ENCODE measurements at places on chromosomes 1 and 21.
A peak's percentile ranks its signal among the peaks of the same experiment; 100 is the strongest.

DNA sequence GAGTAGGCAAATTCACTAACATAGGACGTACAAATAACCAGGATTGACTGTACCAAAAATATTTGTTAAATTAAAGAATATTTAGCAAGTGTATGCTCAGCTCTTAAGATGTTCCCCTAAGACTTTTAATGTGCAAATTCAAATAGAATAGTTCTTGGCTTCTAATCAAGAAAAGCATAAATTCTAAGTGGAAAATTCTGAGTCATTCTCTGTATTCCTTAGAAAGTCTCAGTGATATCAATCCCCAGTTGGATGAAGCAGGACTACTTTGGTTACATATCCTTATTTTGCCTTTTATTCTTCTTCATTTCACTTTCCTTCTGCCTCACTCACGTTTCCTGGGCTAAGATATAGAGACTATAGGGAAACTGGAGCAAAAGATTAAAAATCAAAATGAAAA is 130.2 kb downstream of the IFI44 start:
- peak; percentile 57 for DNase-seq

DNA sequence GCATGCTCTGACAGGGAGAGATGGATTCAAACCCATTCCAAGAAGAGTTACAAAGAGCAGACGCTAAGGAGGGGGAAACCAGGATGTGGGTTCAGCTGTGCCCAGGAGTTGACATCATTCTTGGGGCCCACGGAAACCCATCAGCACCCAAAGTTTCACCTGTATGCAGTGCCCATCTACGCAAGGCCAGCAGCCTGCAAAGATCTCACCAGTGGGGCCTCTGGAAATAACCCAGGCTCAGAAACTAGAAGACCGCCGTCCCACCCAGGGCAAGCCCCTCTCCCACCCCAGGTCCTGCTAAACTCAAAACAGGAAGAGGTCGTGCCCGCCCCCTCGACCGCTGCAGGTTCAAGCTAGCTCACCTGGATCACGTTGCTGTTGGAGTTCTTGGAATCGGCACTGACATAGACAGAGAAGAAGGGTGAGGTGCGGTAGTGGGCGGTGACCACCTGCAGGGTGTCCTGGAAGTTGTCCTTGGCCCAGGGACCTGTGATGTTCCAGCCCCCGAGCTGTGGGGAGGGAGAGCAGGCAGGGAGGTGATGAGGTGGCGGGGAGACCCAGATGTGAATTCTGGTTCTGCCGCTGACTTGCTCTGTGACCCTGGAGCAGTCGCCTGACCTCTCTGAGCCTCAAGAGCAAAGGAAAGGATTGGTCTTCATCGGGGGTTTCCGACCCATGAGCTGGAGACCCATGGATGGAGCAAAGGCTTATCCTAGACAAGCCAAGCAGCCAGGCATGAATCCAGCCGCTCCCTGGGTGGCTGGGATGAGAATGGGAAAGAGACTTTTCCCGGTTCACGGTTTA is 31.7 kb downstream of the ECE1 start:
- DNase-seq = no peak

DNA sequence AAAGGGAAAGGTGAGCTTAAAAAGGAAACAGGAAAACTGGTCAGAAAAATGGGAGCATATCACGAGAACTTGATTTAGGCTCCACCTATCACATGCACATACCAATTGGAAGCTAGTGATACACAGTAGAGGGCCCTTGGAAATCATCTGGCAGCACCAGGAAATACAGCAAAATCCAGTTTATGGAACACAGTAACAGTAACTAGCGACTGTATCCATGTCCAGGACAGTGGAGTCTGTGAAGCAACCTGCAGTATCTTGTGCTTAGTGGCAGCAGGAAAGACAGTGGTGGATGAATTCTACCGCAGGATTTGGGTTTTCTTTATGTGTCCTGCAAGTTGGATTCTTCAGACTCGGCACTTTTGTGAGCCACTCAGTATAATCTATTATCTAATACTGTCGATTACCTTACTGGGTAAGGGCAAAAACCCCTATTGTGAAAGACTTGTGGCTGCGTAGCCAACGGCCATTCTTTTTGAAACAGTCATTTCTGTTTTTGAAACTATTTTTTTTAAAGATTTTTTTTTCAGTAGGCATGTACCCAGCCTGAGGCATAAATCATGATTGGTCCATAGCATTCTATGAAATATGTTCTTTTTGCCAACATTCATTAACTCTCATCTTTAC is 1.6 kb upstream of the KDM4A start:
- no peak for DNase-seq

GRCh38 chr1:164635803-164636731 is 77.1 kb downstream of the PBX1 start:
- no peak for DNase-seq

DNA sequence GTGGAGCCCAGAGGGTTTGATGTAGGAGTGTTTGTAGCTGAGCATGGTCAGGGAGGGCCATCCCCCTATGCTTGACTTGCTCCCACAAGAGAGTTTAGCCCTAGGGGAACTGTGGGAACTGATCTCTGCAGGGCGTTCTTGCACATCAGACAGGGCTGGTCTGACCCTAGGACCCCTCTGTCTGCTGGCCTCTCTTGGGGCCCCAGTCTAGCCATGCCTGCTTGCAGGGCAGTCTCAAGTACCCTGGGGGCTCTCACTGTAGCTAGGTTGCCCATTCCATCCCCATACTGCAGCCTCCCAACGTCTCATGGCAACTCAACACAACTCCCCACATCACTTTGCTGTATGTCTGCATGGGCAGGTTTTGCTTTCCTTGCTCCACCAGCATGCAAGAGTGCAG is 1250.7 kb upstream of the B3GALT2 start:
- DNase-seq = no peak

DNA sequence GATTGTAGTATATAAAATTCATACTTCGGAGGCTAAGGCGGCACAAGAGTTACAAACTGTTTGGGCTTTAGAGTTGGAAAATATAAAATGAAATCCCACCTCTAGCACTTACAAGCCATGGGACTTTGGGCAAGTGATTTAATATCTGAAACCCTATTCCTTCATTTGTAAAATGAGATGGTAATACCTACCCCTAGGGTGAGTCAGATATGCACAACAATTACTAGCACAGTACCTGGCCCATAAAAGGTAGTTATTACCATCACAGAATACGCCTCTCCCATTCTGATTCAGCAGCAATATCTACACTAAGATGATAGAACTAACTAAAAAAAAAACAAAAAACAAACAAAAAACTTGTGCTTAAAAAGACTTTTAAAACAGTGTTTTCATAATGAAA is 3.5 kb downstream of the KLHL12 start:
- no peak for DNase-seq

GRCh38 chr1:117051224-117052064 is 8.7 kb upstream of the TTF2 start:
- no peak for DNase-seq

DNA sequence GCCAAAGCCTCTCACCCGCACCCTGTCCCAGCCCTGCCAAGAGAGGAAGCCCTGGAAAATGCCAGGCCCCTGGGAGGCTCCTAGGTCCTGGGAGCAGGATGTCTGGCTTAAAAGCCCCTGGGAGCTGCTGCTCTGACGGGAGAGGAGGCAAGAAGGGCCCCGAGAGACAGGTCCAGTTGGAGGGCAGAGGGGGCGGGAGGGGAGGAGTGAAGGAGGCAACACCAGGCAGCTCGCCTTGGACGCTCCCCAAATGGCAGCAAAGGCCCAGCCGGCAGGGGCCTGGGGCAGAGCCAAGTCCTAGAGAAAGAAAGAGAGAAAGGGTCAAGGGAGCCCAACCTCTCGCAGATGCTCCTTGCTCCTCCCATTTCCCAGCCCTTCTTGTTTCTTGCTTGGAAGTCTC is 6.8 kb downstream of the ETV3L start:
- DNase-seq = no peak

GRCh38 chr1:59243550-59243949 is 53.3 kb upstream of the FGGY start:
- DNase-seq = no peak

DNA sequence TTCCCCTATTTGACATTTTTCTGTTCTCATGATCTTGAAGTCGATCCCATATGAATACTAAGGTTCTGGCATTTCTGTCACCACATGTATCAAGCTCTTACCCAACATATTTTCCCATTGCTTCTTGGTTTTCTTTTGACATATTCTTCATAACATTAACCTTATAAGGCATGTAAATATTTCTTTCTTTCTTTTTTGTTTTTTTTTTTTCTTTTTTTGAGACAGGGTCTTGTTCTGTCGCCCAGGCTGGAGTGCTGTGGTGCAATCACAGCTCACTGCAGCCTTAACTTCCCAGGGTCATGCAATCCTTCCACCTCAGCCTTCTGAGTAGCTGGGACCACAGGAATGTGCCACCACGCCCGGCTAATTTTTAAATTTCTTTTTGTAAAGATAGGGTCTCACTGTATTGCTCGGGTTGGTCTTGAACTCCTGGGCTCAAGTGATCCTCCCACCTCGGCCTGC is 33.1 kb upstream of the ERRFI1 start:
- peak; percentile 85 for DNase-seq

DNA sequence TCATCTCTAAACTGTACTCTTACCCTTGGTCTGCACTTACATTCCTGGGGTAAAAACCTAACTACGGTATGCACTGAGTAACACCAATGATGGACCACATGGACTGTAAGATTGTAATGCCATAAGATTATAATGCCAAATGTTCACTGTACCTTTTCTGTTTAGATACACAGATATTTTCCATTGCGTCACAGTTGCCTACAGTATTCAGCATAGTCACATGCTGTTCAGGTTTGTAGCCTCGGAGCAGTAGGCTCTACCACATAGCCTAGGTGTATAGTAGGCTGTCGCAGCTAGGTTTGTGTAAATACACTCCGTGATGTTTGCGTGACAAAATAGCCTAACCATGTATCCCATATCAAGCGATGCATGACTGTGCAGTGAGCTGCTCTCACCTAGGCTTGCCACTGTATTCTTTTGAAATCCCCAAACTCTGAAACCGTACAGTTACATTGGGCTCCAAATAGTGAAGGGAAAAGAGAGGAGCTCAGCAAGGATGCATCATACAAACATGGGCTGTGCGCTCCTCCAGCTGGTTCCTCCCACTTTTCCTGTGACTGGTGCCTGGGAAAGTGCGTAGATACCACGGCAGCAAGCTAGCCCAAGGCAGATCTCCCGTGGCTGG is 35.2 kb downstream of the CFAP57 start:
- DNase-seq = peak; percentile 34

DNA sequence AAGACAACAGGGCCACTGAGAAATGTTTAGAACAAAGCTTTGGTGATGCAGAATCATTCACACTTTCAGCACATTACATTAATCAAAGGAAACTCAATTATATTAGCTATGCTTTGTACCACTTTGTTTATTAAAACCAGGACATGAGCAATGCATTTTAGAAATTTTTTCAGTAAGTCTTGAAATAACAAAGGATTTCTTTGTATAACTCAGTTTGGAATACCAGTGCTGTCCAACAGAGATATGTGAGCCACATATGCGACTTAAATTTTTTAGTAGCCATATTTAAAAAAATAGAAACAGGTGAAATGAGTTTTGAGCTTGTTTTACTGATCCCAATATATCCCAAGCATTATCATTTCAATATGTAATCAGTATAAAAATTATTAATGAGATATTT is 18.8 kb upstream of the F3 start:
- DNase-seq = peak; percentile 49

DNA sequence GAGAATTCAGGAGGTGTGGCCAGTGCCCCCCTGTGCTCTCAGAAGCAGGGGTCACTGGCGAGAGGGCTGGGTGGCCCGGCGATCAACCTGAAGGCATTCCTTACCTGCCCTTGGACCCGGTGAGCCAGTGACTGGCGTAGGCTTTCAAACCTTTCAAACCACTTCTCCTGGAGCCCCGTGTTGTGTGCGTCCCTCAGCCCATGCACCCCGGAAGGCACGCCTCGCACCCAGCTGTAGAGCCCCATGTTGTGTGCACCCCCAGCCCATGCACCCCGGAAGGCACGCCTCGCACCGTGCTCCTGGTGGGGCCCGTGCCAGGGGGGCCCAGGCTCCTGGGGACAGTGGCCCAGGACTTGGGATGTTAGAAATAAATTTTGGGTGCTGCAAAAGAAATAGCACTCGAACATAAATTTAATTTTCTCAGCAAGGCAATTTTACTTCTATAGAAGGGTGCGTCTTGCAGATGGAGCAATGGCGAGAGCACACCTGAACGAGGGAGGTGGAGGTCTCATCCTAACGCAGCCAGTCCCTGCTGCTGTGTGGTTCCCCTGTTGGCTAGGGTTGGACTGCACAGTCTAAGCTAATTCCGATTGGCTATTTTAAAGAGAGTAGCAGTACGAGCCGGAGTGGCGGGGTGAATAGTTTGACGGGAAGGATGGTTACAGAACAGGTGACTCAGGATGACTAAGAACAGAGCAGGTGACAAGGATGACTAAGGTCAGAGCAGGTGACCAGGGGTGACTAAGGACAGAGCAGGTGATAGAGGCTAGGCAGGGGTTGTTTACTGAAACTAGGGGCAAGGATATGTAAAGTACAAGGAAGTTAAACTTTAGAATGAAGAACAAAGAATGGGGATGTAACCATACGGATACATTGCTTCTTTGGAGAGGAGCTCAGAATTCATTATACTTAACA is 47.4 kb downstream of the PRKCZ start:
- no peak for DNase-seq

DNA sequence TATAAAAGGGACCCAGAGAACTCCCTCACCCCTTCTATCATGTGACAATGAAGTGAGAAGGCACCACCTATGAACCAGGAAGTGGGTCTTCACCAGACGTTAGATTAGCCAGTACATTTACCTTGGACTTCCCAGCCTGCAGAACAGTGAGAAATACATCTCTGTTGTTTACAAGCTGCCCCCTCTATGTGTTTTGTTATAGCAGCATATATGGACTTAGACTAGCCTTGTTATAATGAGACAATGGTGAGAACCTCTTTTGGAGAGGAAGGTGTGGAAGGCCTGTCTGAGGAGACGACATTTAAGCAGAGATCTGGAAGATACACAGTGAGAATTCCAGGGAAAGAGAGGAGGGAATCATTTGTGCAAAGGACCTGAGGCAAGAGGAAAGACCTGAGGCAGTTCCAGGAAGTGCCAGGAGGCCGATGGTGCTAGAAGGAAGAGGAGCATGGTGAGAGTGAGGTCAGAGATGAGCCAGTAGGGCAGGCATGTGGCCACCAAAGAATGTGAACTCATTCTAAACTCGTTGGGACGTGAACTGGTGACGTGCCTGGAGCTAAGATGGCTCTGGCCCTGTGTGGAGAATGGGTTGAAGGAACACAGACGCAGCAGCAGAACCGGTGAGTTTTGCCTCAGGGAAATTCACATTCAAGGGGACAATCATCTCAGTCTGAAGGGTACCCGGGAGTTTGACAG is 98.9 kb upstream of the IRF2BP2 start:
- no peak for DNase-seq

DNA sequence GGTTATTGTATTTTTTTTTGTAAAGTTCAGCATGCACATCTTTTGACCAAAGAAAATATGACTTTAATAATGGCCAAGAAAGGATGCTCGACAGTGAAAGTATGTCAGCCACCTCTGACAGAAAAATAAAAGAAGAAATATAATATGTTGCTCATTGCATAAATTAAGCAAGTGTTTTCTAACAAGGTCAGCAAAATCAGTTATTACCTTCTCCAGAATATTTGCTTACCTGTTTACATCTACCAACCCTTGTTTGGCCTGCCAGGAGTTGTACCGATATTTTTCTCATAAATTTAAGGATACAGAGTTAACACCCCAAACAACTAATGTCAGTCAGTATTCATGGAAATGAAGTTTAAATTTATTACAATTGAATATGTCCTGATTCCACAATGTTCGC is 685.4 kb downstream of the PLA2G4A start:
- DNase-seq = no peak

GRCh38 chr1:94530373-94530878 is 11.1 kb downstream of the F3 start:
- DNase-seq = no peak

GRCh38 chr1:7549277-7550161 is 221.6 kb upstream of the VAMP3 start:
- DNase-seq = peak; percentile 85

- DNase-seq = no peak
Measured at GRCh38 chr1:234498448-234499118, 19.6 kb upstream of the TARBP1 start.

Data from fibroblast of skin of right biceps (primary cell).